Activated T-helper 1 cell treated with anti-CD3 and anti-CD28 coated beads, Interleukin-12 subunit alpha, Interleukin-12 subunit beta, Interleukin-2, Interleukin-4 antibody, amounts not matched to agents 30 ng/mL and 10 ng/mL and 1 ng/mL, durations not matched to agents 14 hours and 24 hours and 36 hours (primary cell): ENCODE measurements at places on chromosomes 4 and X. TPM values are rescaled to one million over a fixed set of nuclear protein-coding genes. Genes with fewer than 3 reads are reported as not detected.

DNA sequence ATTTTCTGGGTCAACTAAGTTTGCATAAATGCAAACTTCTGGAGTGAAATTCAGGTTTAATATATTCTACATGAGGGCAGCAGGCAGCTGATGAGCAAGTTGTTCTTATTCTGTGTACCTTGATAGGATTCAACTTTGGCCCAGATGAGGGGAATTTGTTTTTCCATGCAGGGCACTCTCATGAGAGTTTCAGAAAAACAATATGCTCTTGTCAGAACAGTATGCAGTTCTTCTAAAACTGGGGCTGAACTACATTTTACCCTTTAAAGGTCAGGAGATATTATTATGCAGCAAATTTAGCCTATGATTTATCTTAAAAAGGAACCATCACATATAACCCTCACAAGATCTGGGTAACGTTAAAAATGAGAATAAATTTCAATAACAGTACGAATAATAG is 19.2 kb downstream of the GPRIN3 start:
- no peak for DNase-seq

DNA sequence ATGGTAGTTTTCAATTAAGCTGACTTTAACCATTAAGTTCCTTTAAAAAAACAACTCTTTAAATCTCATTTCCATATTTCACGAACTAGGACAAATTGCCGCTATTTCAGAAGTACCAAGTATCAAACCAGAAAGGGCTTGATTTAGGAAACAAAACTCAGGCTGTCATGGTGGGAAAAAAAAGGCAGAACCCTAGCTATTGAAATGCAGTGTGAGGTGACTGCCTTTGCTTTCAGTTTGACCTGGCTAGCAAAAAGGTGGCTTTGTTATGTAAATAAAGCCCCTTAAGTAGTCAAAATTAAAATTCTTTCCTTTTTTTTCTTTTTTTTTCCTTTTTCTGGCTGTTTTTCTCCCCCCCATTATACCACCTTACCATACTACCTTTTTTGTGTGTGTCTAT is 40.6 kb upstream of the CYP2U1 start:
- DNase-seq: no peak

GRCh38 chr4:15354371-15355297 is 73.2 kb upstream of the C1QTNF7 start:
- DNase-seq: no peak

- DNase-seq: no peak
These were observed 918 bp downstream of the HAUS3 start for GRCh38 chr4:2241003-2241402.

DNA sequence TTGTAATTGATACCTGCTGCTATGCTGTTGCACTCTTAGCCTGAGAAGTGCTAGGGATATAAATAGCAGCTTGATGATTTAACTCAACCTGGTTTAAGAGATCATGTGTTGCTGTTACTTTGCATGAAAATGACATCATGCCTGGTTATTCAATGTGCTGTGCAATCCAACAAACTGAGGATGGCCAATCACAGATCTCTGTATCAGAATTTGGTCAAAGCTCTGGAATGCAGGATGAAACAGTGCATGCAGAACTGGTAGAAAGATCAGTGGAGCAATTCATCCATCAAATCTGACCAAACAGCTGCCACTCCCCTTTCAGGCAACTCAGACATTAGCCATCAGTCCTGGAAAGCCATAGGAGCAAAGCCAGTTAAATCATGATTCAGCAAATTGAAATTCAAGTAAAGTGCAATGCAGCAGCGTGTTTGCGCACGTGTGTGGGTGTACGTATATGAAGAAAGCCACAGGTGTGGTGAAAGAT is 160.3 kb upstream of the RASGEF1B start:
- DNase-seq: no peak

Gene TASL
- total RNA-seq: 7.0 and 7.6 TPM in 2 replicates

DNA sequence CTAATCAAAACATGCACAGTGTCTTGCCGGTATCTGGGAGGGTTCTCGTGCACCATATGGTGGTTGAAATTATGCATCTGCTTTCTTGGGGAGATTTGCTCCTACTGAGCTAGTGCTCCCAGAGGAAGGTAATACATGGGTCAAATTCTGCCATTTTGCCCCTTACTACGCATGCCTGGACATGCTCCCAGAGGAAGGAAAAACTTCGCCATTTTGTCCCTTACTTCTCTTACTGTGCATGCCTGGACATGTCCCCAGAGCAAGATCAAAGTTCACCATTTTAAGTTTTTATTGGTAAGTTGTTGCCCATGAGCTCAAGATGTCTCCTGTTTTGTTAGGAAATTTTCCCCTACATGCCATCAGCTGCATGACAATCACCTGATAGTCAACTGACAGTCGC is 252.1 kb upstream of the KLHL4 start:
- DNase-seq: no peak

- no peak for DNase-seq
These were observed 31.4 kb upstream of the VMA21 start for GRCh38 chrX:151365579-151365978.

DNA sequence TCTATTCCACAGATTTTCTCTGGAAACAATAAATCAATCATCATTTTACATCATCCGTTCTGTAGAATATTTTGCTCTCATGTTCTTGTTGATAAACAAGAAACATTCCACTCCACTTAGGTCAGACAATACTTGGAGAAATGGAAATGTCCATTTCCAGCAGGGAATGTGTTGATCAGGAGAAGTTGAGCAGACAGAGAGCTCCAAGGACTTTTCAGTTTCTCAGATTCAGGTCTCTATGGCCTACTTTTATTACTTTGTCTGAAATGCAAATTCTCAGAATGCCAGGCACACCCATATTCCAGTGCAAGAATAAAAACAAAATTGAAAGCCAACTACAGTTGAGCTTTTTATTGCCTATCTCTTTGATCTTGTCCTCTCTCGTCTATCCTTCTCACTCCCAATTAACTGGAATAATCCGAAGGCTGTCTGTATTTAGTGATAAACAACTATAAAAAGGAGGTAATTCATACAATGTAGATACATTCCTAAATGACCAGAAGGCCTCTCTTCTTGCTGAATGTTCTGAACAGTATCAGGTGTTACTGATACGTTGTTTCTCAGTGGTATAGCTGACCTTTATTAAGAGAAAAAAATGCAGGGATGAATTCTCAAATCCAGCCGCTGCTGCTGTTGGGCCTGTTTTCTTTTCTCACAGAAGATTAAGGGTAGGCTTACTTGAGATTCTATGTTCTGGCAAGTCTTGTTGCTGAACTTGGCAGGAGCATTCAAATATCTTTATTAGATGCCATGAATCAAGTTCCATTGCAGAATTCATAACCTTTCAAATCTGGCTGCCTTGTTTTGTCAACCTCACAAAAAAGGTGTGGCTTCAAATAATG is 72.1 kb downstream of the HPGD start:
- DNase-seq: no peak

- peak; percentile 48 for DNase-seq
These were observed 29.3 kb upstream of the BOD1L1 start for GRCh38 chr4:13656569-13657405.

GRCh38 chr4:89847571-89848325 is 10.8 kb upstream of the SNCA start:
- no peak for DNase-seq

- DNase-seq: no peak
These were observed 125.4 kb downstream of the CPE start for GRCh38 chr4:165504184-165504583.

DNA sequence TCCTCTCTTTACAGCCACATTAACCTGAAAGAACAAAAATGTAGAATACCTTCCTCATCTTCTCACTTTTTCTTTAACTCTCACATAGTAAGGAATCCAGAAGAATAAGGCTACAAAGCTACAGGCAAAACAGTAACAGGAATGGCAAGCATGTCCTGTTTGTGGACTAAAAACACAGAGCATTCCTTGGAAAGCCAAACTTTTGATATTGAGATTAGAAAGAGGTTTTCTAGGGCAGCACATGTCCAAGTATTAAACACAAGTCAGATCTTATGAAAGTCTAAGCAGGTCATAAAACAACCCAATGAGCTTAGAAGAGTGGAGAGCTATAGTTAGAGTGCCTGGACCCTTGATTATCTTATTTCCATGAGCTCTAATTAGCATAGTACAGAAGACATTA is 58.2 kb upstream of the FAM9C start:
- DNase-seq: no peak

DNA sequence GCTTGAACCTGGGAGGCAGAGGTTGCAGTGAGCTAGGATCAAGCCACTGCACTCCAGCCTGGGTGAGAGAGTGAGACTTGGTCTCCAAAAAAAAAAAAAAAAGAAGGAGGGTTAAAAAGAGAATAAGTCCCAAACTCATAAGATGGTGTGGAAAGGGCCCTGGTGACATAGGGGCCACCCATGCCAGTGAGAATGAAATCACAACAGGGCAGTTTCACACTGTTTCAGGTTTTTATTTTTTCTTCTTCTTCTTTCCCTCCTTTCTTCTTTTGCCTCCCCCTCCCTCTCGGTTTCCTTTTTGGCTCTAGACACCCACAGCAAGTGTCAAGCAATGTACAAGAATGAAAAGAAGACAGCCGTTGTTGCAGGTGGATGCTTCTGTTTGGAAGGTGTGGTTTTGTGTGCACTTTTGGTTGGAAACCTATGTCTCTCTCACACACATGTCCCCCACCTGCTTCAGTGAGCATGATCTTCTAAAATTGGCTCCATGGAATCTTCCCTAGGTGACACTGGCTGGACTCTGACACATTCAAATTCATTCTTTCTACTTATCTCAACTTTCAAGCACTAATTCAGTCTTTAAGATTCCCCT is 14.4 kb upstream of the TLR8 start:
- no peak for DNase-seq

- no peak for DNase-seq
These were observed 291.7 kb downstream of the KCNIP4 start for GRCh38 chr4:21656832-21657231.

DNA sequence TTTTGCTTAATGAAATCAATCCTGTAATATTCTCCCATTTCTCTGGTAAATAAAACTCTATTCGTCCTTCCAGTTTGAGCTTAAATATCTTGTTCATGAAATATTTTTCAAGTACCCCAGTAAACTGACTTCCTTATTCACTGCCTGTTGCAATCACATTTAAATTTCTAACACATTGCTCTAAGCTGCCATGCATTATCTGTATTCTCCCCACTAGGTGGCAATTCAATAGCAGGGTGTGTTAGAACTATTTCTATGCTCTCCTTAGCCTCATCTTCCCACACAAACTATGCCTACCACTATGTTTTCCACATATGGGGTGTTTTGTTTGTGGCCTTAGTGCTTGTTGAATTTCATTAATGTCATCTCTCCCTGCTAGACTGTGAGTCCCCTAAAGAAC is 377.1 kb upstream of the HS3ST1 start:
- DNase-seq: no peak

- no peak for DNase-seq
These were observed 631 bp upstream of the BMX start for GRCh38 chrX:15499976-15500375.

Gene RNF175
- not detected in 2 replicates for total RNA-seq

DNA sequence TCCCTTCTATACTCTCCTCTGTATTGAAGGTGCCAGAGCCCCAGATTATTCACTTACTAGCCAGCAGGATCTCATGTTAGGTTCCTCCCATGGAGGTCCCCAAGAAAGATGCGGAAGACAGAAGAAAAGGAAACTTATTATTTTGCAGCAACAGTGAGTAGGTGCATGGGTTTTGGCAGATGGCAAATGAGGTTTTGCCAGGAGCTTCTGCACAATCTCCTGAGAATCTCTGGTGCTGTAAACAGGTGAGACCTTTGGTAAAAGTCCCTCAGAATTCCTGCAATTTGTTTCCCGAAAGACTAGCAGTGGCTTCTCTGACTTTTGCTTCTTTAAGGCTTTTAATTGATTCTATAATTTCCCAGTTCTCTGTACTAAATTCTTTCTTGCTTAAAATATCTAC is 29.5 kb upstream of the SORBS2 start:
- no peak for DNase-seq

- DNase-seq: no peak
These were observed 192.4 kb upstream of the RPL34 start for GRCh38 chr4:108427946-108428485.

DNA sequence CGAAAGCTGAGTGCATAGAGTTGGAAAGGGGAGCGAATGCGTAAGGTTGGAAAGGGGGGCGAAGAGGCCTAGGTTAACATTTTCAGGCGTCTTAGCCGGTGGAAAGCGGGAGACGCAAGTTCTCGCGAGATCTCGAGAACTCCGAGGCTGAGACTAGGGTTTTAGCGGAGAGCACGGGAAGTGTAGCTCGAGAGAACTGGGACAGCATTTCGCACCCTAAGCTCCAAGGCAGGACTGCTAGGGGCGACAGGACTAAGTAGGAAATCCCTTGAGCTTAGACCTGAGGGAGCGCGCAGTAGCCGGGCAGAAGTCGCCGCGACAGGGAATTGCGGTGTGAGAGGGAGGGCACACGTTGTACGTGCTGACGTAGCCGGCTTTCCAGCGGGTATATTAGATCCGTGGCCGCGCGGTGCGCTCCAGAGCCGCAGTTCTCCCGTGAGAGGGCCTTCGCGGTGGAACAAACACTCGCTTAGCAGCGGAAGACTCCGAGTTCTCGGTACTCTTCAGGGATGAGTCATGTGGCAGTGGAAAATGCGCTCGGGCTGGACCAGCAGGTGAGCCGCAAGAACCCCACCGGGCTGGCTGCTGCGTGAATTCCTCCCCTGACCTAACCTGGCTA is at the start of gene DDX3X:
TSS of gene DDX3X (plus strand) at position 419 of the 619 bp plus-strand sequence. CDS start at position 510, 91 bp downstream.
- peak; percentile 81 for DNase-seq

- DNase-seq: no peak
These were observed 58.1 kb downstream of the FAM13A start for GRCh38 chr4:88998891-88999290.

DNA sequence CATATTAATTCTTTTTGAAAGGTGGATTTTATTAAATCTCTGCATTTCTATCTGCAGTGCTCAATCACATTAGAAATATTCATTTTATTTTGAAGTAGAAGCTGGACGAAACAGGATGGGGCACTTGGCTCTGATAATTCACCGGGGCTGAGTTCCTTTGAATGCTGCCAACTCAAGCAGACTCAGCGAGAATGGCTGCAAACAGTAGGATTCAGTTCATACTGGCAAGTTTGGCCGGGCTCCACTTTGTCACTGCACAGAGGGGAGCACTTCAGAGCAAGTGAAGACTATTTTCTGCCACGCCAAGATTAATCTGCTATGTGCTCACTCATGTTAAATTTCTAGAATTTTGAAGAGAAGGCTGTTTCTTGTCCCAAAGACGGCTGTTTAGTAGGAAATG is 30.7 kb upstream of the KLHL8 start:
- no peak for DNase-seq

Gene UCP1
- total RNA-seq: not detected in 2 replicates

- DNase-seq: peak; percentile 52
These were observed 23.6 kb upstream of the YTHDC1 start for GRCh38 chr4:68373513-68373912.

GRCh38 chr4:120902925-120903324 is 19.6 kb downstream of the PRDM5 start:
- no peak for DNase-seq

Gene GAGE2A
- not detected in 2 replicates for total RNA-seq

DNA sequence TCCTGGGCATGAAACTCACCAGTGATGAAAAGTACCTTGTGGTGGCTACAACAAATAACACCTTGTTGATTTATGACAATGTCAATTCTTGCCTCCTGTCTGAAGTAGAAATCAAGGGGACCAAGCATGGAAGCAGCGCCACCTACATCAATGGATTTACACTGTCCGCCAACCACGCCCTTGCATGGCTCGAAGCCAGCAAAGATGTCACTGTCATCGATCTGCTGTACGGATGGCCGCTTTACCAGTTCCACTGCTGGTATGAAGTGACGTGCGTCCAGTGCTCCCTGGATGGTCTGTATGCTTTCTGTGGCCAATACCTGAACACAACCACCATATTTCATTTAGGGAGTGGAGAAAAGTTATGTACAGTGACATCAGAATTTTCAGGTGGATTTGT is 200.5 kb downstream of the NWD2 start:
- DNase-seq: no peak
